NCI-H2081 treated with DMSO at 0.1 percent for 48 hours (cell line): ENCODE measurements at places on chromosomes 16 and 17.

GRCh38 chr17:33779234-33779591, 475.9 kb upstream of the CCL2 start:
- DNase-seq: no peak

DNA sequence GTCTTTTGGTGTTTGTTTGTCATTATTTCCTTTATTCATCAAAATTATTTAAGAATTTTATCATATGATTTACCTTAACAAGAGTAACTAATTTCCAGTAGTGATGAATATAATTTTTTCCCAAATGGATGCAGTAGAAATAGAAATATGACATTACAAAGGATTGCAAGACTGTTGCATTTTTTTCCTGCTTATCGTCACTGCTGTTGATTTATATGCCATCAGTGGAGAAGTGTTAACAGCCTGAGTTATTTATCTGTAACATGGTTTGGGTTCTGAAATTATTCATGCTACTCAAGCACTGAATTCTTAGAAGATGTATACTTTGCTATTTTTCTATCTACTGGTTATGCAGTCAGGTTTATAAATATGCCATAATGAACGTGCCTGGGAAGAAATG, 68.6 kb downstream of the TMEM100 start:
- no peak for DNase-seq

DNA sequence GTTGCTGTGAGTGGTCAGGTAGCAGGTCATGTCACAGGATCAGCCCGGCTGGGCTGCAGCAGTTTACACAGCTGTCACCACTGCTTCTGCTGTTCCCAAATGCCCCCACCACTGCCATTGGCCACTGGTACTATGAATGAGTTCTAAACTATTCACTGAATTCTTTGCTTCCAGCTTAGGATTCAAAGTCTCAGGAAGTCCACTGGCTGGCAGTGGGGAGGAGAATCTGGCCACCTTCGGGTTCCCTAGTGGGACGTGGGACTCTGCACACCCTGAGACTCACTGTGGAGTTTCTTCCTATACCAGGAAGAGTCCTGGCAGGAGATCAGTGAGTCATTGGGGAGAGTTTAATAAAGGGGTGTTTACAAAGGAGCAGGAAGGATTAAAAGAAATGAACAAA, 6.9 kb downstream of the MT1X start:
- DNase-seq: no peak

GRCh38 chr17:76515274-76515949, 14.2 kb upstream of the RHBDF2 start:
- no peak for DNase-seq

DNA sequence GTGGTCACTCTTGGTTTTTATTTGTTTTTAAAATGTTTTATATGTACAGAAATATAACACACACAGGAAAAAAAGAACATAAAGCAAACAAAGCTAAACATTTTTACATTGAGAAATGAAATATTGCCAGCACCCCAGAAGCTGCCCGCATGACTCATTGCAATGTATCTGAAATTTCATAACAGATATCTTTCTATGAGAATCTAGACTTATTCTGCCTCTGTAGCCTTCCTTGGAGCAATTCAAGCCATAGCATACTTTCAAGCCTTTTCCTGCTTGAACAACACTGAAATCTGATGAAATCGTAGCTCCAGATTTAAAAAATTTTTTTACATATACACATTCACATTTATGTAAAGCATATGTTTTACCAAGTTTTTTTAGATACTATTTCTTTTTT, 86.9 kb downstream of the RBBP6 start:
- no peak for DNase-seq
